Stimulated activated CD8-positive, alpha-beta memory T cell treated with anti-CD3 and anti-CD28 coated beads, Interleukin-12 subunit alpha, Interleukin-12 subunit beta, amount 100 ng/mL, for 4 hours (primary cell): ENCODE measurements at places on chromosomes 16 and 17.

GRCh38 chr16:89805136-89805905 lies 11.1 kb downstream of the FANCA start:
- no peak for DNase-seq

GRCh38 chr17:50918071-50918932 lies 52.1 kb upstream of the TOB1 start:
- no peak for DNase-seq

- no peak for DNase-seq
Observed at GRCh38 chr17:45895304-45895968, 1.1 kb downstream of the MAPT start.

DNA sequence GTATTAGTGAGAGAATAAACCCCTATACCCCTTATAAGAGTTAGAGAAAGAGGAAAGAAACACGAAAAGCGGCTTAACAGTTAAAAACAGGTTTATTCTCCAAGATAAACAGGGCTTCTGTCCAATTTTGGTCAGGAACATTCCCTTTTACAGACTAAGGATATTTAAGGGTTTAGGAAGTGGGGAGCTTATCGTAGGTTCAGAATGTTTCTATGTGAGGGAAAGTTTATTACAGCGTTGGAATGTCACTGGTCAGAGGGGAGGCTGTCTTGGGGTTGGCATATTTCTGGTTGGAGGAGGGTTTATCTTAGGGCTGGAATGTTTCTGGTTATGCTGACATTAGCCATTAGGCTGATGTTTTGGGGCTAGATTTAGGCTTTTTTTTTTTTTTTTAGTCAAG lies 34.1 kb upstream of the WWOX start:
- no peak for DNase-seq

DNA sequence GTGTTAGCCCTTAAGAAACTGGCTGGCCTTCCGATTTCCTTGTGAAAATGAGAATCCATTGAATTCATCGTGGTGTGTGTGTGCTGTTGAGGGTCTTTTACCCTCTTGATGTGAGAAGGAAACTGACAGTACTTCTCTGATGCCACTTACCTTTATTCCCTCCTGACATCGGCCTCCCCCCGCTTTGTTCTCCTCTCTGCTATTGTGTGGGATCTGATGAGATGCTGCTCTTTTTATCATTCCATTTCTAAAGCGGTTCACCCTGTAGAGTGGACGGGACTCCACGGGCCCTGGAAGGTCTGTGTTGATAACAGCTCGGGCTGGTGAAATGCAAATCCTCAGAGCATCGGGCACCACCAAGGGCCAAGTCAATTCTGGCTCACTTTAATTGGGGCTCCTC lies 69.8 kb downstream of the MARCHF10 start:
- no peak for DNase-seq

- no peak for DNase-seq
Observed at GRCh38 chr17:77476931-77477805, 336.4 kb downstream of the SEC14L1 start.

- no peak for DNase-seq
Observed at GRCh38 chr16:57512296-57513001, 23.9 kb downstream of the CCDC102A start.
